Fibroblast of upper back skin (primary cell): ENCODE measurements at places on chromosomes 2 and 18.

- DNase-seq: no peak
Observed at GRCh38 chr18:35444636-35445035, 53.1 kb downstream of the INO80C start.

DNA sequence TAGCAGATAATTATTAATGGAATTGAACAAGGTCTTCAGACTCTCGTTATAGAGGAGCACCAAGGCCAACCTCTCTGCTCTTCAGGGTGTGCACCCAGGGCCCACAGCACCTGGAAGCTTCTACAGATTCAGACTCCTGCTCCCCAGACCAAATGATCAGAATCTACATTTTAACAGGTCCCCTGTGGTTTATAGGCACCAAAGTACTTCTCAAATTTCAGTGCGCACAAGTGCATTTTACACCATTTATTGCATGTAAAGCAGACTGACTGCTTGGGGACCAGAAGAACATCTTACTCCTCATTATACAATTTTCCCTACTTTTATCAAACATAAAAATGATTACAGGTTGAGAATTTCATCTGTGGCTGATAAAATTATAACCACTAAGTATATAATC is 163.9 kb downstream of the COL4A4 start:
- DNase-seq: no peak

DNA sequence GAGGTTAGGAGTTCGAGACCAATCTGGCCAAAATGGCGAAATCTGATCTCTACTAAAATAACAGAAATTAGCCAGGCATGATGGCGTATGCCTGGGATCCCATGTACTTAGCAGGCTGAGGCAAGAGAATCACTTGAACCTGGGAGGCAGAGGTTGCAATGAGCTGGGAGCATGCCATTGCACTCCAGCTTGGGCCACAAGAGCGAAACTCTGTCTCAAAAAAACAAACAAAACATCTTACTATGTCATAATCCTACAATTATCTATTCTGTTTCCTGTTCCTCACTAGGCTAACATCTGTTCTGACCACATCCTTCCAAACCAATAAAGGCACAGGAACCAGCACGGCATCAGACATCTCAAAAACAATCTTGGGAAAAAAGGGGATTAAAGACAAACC is 361.8 kb upstream of the UBE2E3 start:
- DNase-seq: peak; percentile 27

DNA sequence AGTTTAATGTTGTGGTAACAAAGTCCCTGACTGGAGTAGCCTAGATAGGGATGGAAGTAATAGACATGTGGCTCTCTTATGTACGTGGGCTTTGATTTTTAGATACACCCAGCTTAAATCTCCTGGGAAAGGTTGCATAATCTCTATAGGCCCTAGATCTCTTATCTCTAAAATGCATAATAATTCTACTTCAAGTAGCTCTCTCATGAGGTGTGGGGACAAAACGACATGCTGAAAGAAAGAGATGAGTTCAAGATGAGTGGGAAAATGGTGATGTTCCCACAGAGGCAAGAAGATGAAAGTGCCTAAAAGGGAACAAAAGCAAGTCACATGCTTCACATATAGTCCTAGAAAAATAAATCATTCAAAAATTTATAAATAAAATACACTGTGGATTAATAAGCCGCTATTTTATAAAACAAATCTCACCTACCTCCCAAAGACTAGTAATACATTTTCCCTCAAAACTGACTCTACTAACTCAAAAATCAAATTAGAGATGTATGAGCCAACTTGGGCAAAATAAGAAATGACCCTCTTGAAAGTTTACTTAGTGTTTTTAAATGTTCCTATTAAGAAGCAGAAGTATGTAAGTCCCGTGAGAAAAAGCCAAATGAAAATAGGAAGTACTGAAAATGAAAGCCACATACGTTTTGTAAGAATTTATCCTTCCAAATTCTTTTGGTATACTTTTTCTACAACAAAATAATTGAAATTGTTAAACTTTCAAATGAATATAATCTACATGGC is 148.2 kb upstream of the ITGA4 start:
- no peak for DNase-seq

- no peak for DNase-seq
Observed at GRCh38 chr18:58660915-58661314, 10.3 kb upstream of the MALT1 start.

DNA sequence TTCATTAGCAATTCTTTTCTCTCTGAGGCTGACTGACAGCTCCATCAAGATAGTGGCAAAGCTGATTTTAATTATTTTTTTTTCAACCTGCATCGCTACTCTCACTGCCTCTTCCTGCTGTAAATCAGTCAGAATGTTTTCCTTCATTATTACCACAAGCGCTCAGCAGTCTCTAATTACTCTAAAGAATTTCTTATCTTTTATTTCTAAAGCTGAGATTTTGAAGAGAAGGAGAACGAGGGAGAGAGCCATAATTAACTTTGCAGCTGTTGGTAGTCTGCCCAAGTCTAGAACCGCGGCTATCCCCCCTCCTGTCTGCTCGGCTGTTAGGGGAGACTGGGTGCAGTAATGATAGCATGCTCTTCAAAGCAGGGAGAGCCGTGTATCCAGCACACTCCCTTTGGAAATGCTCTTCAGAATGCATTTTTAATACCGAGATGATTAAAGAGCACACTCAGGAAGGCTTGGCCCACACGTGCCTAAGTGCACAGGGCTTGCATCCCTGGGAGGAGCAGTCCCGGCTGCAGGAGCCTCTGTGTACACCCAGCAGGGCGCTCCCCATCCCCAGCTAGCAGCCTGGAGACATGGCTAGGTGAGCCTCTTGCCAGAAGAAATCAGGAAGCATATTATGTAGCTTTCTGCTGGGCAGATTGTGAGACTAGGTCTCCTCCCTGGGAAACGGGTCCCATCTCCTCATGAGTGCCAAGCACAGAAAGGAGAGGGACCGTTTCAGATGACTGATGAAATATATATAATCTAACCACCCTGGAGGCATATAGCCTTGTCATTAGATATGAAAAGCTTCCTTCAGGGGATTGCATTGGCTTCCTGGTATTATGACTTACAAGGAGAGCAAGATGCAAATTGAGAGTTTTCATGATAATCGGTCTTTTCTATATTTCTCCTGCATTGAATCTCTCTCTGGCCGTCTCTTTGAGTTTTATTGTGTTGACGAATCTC is 555.2 kb downstream of the CMPK2 start:
- DNase-seq: peak; percentile 17

DNA sequence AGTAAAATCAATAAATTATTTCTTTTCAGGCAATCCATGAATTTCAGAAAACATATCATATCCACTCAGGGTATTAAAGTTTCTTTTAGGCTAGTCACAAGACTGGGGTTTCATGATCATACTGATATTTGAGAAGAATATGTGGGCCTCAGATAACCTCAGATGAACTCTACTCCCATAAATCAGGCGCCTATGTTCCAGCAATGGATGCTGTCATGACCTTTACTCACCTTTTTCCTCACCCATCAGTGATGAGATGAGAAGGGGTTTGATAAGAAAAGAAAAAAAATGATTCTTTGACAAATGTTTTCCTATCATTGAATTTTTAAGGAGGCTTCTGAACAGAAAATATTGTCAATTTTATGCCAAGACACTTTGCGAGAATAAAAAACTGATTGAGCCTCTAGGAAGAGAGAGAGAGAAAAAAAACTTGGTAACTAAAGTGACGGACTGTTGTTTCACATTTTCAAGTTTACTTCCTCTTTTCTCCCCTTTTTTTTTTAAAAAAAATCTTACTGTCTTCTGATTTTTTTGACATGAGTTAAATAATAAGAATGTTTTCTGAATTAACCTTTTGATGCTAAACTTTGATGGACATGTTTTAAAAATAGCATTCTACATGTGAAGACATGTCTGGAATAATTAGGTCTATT is 309.1 kb upstream of the MAP2 start:
- no peak for DNase-seq

- no peak for DNase-seq
Observed at GRCh38 chr2:229243890-229244560, 27.1 kb downstream of the PID1 start.

GRCh38 chr2:188526701-188527100 is 235.0 kb downstream of the GULP1 start:
- DNase-seq: no peak

- DNase-seq: no peak
Observed at GRCh38 chr2:17599617-17600016, 59.1 kb downstream of the VSNL1 start.

DNA sequence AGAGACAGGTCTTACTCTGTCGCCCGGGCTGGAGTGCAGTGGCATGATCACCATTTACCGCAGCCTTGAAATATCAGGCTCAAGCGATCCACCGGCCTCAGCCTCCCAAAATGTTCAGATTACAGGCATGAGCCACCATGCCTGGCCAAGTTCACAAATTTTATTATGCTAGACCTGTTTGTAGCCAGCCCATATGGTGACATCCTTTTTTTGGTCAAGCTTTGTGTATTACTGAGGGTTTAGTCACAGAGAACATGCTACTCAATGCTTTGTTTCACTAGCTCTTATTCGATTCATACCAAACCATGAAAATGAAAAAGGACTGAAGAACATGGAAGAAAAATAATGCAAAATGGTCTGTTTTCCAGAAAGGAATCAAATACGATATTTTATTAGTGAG is 41.4 kb downstream of the DGKD start:
- no peak for DNase-seq

DNA sequence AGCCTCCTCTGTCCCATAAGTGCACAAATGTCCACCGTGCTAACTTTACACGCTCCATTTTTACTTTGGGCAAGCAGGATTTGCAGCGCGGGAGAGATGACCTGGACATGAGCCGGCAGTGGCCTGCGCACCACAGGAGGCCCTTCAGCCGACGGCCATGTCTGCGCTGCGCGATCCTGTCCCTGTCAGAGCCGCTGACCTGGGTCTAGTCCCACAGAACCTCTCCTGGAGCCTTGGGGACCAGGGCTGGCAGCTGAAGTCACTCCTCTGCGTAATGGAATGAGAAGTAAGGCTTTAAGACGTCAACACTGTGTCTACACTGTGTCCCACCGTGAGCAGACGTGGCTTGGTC is 29.6 kb downstream of the ADI1 start:
- no peak for DNase-seq

GRCh38 chr2:230602562-230603230 is 109.9 kb upstream of the CAB39 start:
- no peak for DNase-seq

- DNase-seq: peak; percentile 39
Observed at GRCh38 chr2:205133544-205133943, 548.8 kb upstream of the NRP2 start.

GRCh38 chr2:152348388-152348787 is 13.4 kb downstream of the FMNL2 start:
- no peak for DNase-seq

DNA sequence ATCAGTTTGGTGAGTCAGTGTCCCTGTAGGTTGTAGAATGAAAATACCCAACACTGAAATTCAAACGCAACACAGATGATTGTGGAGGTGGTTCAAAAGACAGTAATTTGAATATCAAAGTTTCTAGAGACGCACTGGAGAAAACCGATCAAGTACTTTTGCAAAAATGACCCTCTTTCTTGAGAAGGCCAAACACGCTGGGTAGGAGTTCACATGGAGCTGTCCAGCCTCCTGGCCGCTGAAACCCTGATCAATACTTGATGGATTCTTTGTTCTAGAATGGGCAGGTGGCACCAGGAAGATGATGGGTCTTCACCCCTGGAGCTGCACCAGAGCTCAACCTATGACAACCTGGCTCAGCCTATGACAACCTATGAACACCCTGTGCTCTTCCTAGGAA is 39.7 kb upstream of the UBE2F start:
- DNase-seq: no peak

DNA sequence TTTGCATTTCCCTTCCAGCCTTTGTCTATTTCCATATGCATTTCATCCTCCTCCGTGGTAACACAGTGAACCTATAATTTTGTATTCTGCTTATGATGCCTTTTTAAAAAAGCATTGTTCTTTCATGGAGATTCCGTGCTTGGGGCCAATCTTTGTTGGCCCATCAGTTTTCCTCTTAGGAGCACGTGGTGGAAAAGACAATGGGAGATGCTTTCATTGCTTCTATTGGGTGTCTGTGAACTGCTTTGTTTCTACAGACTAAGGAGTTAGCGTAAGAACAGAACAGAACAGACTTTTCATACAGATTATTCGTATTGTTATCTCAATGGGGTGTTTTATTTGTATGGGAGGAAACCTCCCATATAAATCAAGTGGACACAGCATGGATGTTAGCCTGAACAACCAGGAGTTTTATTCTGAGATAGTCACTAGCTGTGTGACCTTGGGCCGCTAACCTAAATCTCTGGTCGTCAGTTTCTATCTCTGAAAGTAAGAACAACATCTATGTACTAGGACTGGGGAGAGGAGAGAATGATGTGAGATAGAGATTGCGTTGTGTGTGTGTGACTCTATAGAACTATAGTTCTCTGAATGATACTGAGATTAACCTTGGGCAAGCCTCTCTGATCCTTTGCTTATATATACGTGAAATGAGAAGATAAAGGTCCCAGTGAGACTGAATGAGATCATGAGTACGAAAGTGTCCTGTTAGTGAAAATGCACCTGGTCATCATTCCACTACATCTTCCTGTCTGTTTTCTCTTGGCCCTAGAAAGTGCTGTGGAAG is 22.9 kb upstream of the YWHAQ start:
- DNase-seq: no peak

DNA sequence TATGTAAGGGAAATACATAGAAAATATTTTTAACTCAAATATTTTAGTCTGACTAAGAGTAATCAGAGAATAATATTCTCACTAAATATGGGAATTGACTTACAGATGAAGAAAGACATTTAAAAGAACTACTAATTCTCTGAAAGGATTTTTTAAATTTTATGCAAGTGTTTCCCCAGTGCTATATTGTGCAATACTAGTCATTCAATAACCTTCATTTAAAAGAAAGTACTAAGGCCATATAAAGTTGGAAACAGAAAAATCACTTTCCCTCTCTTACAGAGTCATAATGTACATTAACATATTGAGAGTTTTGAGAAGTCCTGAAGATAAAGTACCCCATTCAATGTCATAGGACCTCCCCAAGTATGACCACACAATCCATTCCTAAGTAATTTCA is 584.6 kb upstream of the ACVR2A start:
- DNase-seq: no peak

- no peak for DNase-seq
Observed at GRCh38 chr2:203569677-203570316, 34.7 kb upstream of the RAPH1 start.

- no peak for DNase-seq
Observed at GRCh38 chr2:200317975-200318374, 11.5 kb downstream of the SPATS2L start.

- DNase-seq: no peak
Observed at GRCh38 chr2:203713381-203713780, 6.9 kb downstream of the CD28 start.

GRCh38 chr2:173747035-173747434 is 218.1 kb downstream of the SP3 start:
- no peak for DNase-seq
